Thoracic aorta (tissue), 2 donors: ENCODE measurements at places on chromosomes 5 and 9.

- no peak for DNase-seq
Observed at GRCh38 chr5:72372923-72373322, 52.8 kb downstream of the PTCD2 start.

DNA sequence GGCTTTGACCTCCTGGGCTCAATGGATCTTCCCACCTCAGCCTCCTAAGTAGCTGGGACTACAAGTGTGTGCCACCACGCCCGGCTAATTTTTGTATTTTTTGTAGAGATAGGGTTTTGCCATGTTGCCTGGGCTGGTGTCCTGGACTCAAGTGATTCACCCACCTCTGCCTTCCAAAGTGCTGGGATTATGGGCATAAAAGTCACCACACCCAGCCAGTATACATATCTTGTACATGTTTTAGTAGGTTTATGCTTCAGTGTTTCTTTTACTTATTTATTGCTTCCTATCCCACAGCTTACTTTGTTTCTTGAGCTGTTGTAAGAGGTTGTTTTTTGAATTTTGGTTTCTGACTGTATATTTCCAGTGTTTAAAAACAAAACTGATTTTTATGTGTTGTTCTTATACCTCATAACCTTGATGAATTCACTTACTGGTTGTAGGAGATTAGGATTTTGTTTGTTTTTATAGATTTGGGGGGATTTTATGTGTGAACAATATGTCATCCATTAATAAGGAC is 12.9 kb downstream of the FBXW5 start:
- DNase-seq = no peak

GRCh38 chr9:125850763-125851162 is 103.6 kb downstream of the PBX3 start:
- DNase-seq = no peak

DNA sequence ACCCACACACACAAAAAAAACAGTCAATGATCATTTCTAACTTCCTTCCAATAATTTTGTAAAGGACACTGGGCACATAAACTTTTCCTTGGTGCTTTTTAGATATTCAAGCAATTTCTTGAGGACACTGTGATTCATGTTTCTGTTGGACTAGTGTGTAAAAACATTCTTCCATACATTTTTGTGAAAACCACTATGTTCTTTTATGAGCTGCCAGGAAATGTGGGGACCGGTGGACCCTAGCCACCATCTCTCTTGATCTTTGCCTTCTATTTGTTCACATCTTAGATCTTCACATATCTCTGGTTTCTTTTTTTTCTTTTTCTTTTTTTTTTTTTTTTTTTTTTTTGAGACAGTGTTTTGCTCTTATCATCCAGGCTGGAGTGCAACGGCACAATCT is 287.4 kb downstream of the GLIS3 start:
- no peak for DNase-seq

- DNase-seq = no peak
Observed at GRCh38 chr9:137041124-137041523, 4.9 kb downstream of the NPDC1 start.

DNA sequence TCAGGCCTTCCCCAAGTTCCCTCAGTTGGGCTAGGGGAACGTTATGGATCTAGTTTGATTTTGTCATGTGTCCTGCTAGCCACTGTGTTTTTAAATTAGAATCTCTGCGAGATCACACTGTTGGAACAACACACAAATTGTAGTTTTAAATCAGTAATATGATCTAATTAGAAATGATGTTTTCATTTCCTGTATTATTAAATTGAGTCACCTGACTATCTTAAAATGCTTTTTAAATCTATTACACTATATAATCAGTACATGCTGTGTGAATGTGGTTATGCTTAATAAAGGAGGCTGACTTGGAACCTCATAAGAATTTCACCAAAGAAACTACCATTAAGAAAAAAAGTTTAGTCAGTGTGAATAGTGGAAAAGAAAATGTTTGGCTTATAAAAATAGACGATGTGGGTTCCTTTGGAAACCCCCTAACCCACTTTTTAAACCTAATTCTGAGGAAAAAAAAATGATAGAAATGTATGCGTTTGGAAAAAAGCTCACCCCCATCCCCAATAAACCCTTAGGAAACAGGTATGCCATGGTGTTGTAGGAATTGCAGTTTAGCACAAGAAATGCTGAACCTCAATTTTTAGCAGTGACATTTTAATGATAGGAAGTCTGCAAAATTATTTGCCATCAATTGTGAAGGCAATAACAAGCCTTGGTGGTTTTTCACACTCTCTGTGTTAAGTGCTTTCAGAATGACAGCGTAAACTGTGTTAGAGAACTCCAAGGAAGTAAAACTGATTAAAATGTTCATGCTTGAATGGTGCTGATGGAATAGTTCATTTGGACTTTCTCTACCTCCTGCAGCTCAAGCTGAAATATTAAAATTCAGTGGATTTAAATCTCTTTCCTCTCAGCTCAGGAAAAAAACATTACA is 59.0 kb downstream of the TLE4 start:
- no peak for DNase-seq

- DNase-seq = no peak
Observed at GRCh38 chr9:12846035-12846434, 71.2 kb downstream of the LURAP1L start.
